ENCODE measurements at places on chromosomes 3 and 15.

GRCh38 chr15:35980719-35981118 is 434.8 kb upstream of the DPH6 start:
- DNase-seq = no peak

- DNase-seq = no peak
Observed at GRCh38 chr3:21013566-21013965, 737.4 kb downstream of the ZNF385D start.

DNA sequence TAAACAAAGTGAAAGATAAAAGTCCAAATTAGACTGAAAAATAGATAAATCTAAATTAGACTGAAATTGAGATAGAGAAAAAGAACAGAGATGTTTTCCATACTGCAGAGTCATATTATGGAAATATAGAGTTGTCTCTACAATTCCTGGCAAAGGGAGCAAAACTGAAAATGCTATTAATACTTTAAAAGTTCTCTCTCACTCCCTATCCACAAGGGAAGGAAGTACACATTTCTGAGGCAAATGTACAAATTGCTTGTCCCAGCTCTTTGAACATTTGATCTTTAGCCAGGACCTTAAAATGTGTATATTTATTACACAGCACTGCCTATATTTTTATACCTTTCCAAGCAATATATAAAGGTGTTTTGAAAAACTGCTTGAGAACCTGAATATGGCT is 225.1 kb upstream of the SEMA6D start:
- DNase-seq = no peak

DNA sequence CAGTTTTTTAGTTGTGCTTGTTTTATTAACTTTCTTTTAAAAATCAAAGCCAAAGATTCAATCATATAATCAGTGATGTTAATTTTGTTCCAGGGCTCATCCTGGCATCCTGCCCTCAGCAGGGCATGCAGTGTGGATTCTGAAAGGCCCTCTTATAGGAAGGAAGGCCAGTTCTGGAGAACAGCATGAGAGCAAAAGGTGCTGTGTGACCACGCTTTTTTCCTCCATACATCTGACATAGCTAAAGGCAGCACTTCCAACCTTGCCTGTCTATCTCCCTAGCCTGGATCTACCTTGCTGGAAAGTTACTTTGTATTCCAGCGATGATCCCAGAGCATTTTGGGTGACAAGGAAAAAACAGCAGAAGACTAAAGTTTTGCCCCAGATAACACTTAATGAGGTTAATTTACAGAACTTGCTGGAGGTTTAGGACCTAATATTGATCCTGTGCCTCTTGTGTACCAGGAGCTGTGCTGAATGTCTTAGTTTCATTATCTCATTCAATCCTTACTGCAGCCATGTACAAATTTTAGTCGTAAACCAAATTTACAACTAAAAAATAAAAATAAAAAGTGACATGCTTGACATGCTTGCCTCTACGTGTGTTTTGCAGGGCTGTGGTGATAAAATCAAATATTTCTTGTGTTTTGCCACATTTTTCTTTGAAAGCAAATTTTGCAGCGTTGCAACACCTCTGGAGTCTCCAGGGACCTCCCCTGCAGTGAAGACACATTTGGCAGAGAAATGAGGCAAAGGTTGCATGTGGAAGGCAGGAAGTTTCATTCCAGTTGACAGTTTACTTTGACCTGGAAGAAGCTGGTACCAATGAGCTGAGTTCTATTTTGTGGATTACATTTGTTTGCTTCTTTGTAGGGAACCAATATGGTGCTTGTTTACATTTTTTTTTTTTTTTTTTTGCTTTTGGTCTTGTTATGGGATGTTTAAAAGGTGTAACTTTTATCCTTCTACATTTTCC is 13.2 kb downstream of the IL1RAP start:
- no peak for DNase-seq

DNA sequence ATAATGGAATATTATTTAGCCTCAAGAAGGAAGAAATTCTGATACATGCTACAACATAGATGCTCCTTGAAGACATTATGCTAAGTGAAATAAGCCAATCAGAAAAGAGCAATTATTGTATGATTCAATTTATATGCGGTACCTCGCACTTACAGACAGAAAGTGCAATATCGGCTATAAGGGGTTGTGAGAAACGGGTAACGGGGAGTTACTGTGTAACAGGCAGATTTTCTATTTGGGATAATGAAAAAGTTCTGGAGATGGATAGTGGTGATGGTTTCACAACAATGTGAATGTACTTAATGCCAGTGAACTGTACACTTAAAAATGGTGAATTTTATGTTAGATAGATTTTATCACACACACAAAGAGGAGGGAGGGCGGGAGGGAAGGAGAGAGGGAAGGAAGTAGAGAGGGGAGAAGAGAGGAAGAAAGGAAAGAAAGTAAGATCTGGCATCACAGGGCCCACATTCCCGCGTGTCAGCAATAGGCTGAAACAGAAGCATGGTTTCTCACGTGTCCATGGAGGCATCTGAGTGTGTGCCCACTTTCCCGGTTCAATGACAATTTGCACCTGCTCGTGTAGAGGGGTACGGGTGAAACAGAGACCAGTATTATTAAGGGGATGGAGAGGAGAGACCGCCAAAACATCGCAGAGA is 700 bp upstream of the BLM start:
- no peak for DNase-seq

DNA sequence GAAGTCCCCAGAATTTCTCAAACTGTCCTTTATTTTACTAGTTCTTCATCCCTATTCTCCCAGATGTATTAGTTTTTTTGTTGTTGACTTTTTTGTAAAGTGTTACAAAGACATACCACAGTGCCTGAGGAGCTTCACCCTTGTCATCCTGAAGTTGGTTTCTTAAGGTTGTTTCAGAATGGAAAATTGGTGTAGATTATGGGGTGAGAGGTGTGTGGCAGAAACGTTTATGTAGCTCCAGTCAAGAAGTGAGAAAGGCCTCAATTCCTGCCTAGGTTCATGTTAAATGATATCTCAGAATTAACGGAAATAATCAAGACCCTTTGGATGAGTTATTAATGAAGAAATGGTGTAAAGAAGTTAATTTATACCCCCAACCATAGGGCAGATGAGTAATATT is 6.8 kb downstream of the EDEM1 start:
- no peak for DNase-seq

All from activated naive CD8-positive, alpha-beta T cell treated with anti-CD3 and anti-CD28 coated beads for 36 hours (primary cell).